Transverse colon (tissue), 4 donors: ENCODE measurements at places on chromosomes 6 and 20. TPM values are rescaled to one million over a fixed set of nuclear protein-coding genes. Genes with fewer than 3 reads are reported as not detected.

The PXDC1 gene
- 65.1 TPM for total RNA-seq

The MAS1 gene
- not detected for total RNA-seq

The TSPO2 gene
- not detected for total RNA-seq

The LST1 gene
- 1.9 TPM for total RNA-seq

The CAGE1 gene
- total RNA-seq, result not detected

The CCR6 gene
- total RNA-seq, result not detected

The CLPSL1 gene
- total RNA-seq, result not detected

The PLCG1 gene
- total RNA-seq, result 101 TPM

The HLA-DMB gene
- 17.6 TPM for total RNA-seq

The ADGRB3 gene
- 3.5 TPM for total RNA-seq

The HLA-DRB1 gene
- 7.9 TPM for total RNA-seq

The UCKL1 gene
- 57.8 TPM for total RNA-seq

The TLDC2 gene
- total RNA-seq, result 23.2 TPM

The BMP6 gene
- total RNA-seq, result 8.2 TPM
